ENCODE measurements at places on chromosomes 6 and 20.

- DNase-seq, result no peak
Measured at GRCh38 chr6:90100059-90100665, 196.5 kb downstream of the BACH2 start.

GRCh38 chr20:63775096-63775978 lies 35.8 kb downstream of the SLC2A4RG start:
- no peak for DNase-seq

DNA sequence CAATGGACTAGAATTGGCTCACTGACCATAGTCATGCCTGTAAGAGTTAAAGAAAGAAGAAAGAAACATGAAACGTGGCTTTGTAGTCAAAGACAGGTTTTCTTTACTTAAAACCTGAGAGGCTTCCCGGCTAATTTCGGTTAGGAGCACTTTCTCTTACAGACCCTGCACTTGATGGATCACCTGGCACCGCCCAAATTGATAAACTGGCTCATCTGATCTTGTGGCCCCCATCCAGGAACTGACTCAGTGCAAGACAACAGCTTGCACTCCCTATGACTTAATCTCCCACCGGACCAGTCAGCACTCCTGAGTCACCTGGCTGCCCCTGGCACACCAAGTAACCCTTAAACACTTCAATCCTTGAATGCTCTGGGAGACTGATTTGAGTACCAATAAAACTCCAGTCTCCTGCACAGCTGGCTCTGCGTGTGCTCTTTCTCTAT lies 12.3 kb downstream of the TMEM14B start:
- no peak for DNase-seq

DNA sequence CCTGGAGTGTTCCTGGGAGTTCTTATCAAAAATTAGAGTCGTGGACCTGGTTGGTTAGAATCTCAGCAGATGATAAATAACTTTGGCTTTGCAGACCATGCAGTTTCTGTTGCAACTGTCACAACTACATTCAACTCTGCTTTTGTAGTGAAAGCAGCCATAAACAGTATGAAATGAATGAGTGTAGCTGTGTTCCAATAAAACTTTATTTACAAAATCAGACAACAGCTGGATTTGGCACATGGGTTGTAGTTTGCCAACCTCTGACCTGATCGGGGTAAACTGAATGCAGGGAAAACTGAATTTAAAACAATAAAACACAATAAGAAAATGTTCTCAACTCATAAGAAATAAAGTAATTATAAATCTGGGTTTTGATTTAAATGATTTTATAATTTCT lies 513.8 kb downstream of the CDKAL1 start:
- DNase-seq, result no peak

DNA sequence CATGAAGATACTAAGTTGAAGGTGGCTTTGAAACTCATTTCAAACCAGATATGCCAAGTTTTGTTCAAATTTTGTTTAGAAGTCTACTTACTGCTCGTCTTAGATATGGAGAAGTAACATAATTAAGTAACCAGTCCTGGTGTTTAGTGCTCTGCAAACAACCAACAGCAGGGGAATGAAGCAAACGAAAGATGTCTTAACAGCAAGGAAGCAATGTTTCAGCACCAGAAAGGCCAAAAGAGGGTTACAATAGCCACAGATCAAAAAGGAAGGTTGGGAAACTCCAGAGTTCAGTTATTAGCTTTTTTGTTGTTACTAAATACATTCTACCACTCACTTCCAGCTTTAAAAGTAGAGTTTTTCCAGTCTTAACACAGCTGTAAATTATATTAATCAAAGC lies 45.1 kb downstream of the LHFPL5 start:
- no peak for DNase-seq

DNA sequence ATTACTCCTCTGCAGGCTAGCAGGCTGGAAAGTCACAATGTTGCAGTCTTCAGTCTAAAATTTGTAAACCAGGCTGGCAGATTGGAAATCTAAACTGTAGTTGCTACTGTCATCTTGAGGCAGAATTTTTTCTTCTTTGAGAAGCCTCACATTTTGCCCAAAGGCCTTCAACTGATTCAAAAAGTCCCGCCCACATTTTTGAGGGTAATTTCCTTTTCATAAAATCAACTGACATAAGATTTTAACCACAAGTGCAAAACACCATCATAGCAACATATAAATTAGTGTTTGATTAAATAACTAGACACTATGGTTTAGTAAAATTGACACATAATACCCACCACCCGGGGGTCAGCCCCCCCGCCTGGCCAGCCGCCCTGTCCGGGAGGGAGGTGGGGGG lies 28.4 kb downstream of the HLA-C start:
- no peak for DNase-seq

GRCh38 chr20:50318710-50319109 lies 128.1 kb downstream of the CEBPB start:
- DNase-seq, result peak; percentile 16

DNA sequence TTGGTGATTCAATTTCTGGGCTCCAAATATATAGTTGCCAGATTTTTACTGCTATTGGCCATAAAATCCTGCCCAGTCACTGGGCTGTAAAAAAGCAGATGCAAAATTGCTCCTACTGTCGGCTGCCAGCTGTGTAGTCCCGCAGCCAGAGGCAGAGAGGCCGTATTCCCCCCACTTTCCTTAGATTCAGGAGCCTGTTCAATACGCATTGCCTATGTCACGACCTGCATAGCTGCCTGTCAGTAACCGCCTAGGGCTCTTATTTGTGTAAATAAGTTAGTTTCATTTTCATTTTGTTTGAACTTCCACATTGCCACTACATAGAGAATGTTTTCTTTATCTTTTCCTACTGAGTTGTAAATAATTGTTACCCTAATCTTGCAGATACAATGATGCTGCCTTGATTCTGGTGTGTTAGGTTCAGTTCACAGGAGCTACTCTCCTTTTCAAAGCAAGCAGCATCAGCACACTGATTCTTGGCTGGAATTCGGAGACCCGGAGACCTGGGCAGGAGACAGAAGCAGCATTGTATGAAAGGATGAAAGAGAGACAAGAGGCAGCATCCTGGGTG lies 46.0 kb upstream of the UST start:
- peak; percentile 4 for DNase-seq

GRCh38 chr6:149541139-149541538 lies 4.7 kb downstream of the PPIL4 start:
- no peak for DNase-seq

GRCh38 chr6:35181933-35182612 lies 31.7 kb upstream of the SCUBE3 start:
- no peak for DNase-seq

DNA sequence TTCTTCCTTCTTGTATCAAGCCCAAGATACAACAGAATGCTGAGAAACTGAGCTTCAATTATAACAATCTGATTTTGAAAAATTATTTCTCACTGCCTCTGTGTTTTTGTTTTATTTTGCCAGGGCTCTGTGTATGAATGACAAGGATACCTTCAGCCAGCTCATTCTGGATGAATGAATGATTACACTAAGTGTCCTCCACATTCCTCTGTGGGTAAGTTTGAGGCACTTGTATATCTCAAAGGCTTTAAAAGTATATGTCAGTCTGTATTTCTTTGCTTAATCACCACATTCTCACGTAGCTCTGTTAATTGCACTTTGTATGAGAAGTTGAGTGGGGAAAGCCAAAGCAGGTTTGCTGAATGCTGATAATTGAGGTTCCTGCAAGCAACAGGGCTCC lies 95.1 kb downstream of the TIAM2 start:
- DNase-seq, result no peak

DNA sequence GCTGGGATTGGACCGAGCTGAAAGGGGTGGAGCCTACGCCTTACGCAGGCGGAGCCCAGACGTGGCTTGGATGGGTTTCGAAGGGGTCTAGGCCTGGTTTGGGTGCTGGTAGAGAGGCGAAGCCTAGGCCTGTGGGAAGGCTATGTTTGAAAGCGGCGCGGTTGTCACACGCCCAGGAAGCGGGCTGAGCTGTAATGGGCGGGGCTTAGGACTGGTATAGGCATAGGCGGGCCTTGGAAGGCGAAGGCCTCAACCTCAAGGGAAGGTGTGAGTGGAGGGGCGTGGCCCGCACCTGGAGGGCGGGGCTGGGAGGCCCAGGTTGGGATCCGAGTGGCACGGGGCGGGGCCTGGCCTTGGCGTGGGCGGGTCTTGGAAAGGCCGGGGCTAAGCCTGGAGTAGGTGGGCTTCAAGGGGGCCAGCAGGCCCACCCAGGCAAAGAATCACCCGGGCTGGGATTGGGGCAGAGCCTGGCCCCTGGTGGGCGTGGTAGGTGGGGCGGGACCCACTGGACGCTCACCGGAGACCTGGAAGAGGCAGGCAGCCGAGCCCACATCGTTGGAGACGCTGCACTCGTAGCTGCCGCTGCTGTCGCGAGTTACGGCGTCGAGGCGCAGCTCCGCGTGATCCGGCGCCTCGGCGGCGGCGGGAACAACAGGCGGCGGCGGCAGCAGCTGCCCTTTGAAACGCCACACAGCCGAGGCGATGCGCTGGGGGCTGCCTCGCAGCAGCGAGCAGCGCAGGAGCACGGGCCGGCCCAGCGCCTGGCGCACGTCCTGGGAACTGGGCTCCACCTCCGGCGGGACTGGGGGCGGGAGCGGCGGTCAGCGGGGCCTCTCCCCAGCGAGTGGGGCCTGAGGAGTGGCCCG lies 49.0 kb downstream of the MDGA1 start:
- DNase-seq, result peak; percentile 23

- no peak for DNase-seq
Measured at GRCh38 chr6:36671687-36672375, 6.7 kb upstream of the CDKN1A start.

Measured in activated naive CD4-positive, alpha-beta T cell treated with Interleukin-2 at 50 U/mL for 16 hours (primary cell).